ENCODE measurements at places on chromosomes 5 and 9. TPM values are rescaled to one million over a fixed set of nuclear protein-coding genes. Genes with fewer than 3 reads are reported as not detected.

CNTLN gene
- total RNA-seq, result 0.46 TPM

- no peak for DNase-seq
Observed at GRCh38 chr9:73996844-73997243, 500.3 kb upstream of the RORB start.

GRCh38 chr9:83041771-83042170 lies 21.2 kb downstream of the RASEF start:
- no peak for DNase-seq

- no peak for DNase-seq
Observed at GRCh38 chr5:108769352-108769751, 21.7 kb downstream of the FER start.

DNA sequence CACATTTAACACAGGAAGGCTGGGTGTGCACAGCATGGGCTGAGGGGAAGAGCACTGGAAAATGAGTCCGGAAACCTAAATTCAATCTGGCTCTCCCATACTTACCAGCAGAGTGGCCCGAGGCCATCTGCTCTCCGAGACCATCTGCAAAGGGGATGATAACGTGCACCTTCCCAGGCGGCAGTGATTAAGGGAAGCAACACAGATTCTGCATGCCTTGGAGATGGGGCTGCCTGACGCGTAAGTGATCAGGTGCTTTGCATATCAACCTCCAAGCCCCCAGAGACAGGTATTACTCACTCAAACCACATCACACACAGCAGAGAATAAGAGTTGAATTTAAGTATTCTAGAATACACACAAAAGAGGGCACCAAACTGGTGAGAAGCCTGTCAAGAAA lies 9.1 kb downstream of the EPB41L4B start:
- DNase-seq, result no peak

- no peak for DNase-seq
Observed at GRCh38 chr9:37692622-37693221, 42.0 kb downstream of the FRMPD1 start.

DNA sequence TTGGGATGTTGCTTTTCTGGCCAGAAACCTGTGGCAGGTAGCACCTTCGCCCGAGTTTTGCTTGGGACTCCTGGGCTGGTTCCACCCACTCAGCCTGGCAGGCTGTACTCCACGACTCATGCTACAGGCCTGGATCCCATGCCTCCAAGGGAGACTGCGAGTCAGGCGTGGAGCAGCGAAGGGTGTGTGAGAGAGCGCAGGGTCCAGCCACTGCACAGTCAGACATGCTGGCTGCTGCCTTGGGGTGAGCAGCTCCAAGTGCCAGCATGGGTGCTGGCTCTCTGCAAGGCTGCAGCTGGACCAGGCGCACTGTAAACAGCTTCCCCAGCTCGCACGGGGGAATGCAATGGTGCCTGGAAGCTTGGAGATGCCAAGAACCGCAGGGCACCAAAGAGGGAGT lies 249.6 kb upstream of the EDIL3 start:
- DNase-seq, result no peak

Data from activated B cell treated with CpG ODN at 0.5 μM for 24 hours (primary cell).